ENCODE measurements at places on chromosomes 4 and X.

DNA sequence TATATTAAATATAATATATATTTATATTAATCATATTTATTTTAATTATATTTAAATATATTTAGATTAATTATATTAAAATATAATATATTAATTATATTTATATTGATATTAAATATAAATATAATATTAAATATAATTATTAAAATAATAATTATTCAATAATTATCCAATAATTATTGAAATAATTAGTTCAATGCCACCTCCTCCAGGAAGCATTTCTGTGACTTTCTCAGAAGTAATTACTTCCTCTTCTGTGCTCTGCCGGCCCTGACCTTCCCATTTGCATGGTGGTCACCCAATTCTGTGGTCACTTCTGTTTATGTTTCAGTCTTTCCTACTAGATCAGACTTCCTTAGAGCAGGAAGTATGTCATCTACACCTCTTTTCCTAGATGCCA lies 45.8 kb downstream of the EVC2 start:
- DNase-seq, result no peak

GRCh38 chrX:107565015-107565414 lies 63.3 kb upstream of the PRPS1 start:
- no peak for DNase-seq

- DNase-seq, result no peak
Measured at GRCh38 chrX:23631136-23631535, 36.2 kb upstream of the PRDX4 start.

DNA sequence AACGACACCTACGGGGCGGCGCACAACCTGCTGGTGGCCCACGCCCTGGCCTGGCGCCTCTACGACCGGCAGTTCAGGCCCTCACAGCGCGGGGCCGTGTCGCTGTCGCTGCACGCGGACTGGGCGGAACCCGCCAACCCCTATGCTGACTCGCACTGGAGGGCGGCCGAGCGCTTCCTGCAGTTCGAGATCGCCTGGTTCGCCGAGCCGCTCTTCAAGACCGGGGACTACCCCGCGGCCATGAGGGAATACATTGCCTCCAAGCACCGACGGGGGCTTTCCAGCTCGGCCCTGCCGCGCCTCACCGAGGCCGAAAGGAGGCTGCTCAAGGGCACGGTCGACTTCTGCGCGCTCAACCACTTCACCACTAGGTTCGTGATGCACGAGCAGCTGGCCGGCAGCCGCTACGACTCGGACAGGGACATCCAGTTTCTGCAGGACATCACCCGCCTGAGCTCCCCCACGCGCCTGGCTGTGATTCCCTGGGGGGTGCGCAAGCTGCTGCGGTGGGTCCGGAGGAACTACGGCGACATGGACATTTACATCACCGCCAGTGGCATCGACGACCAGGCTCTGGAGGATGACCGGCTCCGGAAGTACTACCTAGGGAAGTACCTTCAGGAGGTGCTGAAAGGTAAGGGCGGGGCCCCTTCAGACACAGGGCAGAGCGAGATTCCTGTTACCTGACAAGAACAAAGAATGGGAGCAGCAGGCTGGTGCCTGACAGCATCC lies 11.7 kb downstream of the RPL9 start:
- peak; percentile 37 for DNase-seq

DNA sequence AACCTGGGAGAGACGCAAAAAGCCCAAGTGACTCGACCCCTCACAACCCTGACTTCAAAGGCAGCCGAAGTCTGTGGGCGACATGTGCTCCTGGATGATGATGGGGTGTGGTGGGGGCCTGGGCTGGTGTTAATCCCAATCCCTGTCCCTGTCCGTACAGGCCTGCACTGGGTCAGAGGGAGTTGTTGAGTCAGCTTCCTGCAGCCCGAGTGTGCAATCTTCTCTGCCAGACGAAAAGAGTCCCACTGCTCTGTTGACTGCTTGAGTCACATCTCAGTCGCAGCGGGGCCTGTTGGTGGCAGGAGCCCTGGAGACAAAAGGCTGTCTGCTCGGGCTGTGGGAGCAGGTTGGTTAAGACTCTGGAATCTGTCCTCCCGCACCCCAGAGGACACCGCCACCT lies 10.3 kb downstream of the FAM3A start:
- no peak for DNase-seq

DNA sequence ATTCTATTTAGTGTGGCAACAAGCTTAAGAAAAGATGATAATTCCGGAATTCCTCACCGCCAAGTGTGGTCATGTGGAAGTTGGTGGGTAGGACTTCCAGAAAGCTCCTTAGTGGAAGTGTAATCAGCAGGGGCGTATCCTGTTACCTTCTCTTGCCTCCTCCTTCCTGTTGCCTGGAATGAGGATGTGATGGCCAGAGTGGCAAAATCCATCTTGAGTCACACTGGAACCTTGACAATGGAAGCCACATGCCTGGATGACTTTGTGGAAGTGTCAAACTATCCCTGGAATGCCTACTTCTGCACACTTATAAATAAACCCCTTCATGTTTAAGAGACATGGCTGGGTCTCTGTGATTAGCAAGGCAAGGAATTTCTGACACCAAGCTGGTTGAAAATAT lies 191.0 kb downstream of the PRDM5 start:
- DNase-seq, result no peak

Data from activated CD4-positive, alpha-beta T cell treated with anti-CD3 and anti-CD28 coated beads for 4 hours (primary cell).